ENCODE measurements at places on chromosomes 3 and 15. TPM values are rescaled to one million over a fixed set of nuclear protein-coding genes. Genes with fewer than 3 reads are reported as not detected.
A peak's percentile ranks its signal among the peaks of the same experiment; 100 is the strongest.

ZNF502 gene
- total RNA-seq: 6.1 TPM

GTF2E1 gene
- 26.5 TPM for total RNA-seq

GRK7 gene
- 0.42 TPM for total RNA-seq

LYZL4 gene
- total RNA-seq: not detected

ATP13A5 gene
- total RNA-seq: not detected

MYLK gene
- total RNA-seq: not detected

GPR15 gene
- total RNA-seq: 10.8 TPM

CRABP1 gene
- total RNA-seq: not detected

DNA sequence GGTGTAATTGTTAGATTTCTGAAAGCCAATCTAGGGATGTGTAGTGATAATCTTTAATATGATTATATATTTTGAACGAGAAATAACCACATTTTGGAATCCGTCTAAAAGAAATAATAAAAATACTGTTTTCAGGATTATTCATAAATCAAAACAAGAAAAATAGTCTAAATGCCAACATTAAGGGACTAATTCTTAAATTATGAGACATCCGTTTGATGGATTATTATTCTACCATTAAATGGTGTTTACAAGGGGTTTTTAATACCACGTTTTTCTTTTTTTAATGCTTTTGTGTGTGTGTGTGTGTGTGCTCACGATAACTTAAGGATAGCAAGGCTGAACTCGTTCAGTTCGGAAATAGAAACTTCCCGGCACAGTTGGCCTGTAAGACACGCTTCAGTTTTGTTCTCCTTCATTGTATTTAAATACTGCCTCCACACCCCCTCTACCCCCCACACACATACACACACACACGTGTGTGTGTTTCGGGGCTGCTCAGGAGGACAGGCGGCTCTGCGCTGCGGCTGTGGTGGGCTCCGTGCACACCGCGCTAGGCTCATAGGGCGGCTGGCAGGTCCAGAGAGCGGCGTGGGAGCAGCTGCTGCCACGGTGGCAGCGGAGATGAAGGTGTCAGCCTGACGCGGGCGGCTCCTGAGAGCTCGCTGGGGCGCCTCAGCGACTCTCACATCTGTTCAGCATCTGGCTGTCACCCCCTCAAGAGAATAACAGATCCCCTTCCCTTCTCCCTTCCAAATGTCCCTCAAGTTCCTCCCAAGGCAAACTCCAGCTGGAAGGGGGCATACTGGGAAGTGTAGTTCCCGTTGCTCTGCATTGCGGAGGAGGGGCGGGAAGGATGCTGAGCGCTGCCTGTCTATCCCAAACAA is 23.0 kb upstream of the ANP32A start:
- peak; percentile 11 for DNase-seq

- DNase-seq: no peak
Observed at GRCh38 chr3:55823001-55823400, 335.9 kb upstream of the WNT5A start.

- DNase-seq: no peak
Observed at GRCh38 chr15:81080996-81081395, 53.1 kb upstream of the CFAP161 start.

DNA sequence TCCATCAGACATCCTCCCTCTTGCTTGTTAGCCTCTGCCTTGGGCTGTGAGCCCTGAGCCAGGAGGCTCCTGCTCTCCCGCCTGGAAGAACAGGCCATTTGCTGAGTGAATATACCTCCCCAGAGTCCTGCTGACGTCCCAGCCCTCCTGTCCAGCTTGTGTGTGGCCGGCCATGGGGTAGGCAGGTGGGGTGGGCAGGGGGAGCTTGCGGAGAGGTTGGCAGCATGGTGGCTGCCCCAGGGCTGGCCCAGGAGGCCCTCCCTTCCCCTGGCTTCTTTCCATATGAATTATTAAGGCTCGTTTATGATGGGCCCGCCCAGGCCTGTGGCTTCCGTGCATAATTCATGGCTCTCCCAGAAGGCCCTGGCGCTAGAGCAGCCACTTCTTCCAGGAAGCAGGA is 18.7 kb downstream of the CACNA2D2 start:
- no peak for DNase-seq

GRCh38 chr3:116947809-116948208 is 238.2 kb downstream of the TUSC7 start:
- DNase-seq: no peak

DNA sequence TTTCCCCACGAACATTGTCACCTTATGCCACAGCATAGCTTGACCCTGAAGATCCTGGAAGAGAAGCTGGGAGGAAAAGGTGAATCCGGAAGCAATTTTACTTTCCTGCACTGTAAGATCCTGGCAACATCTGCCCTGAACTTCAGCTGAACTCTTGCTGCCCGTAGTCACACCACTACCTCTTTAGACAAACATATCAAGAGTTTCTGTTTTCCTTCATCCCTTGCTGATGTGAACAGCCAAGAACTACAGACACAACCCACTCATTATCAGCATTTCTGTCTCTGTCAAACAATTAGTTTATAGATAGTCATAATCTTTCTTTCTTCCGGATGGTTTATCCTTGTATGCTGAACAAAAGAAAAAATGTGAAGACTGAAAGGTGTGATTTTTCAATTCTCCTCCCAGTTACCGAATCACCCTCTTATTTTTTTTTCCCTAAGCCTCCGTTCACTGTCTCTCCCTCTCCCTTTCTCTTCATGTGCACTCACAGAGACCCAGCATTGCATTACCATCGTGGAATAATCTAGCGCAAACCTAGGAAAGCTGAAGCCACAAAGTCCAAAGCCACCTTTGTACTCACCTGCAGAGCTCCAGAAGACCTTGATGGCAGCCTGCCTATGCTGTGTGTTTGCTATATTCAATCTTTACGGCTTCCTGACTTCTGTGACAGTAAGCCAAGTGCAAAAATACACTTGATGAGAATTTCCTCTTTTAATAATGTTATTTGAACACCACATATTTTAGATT is 229.2 kb downstream of the CDIN1 start:
- DNase-seq: no peak

GRCh38 chr3:29677421-29677820 is 396.6 kb downstream of the RBMS3 start:
- DNase-seq: no peak

GRCh38 chr3:73451301-73451944 is 173.3 kb downstream of the PDZRN3 start:
- no peak for DNase-seq

DNA sequence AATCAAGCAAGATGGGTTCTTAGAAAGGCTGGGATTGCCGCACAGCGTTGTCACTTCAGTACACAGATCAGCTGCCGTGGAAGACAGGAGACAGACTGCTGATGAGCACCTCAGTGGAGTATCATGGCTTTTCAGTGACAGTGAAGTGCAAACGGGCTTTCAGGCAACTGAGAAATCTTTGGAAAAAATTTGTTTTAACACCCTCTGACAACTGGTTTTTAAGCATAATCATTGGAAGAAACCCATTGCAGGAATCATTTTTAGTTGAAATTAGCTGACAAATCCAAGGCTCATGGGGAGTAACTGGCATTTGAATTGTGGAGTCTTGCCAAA is 418.8 kb downstream of the OTOL1 start:
- DNase-seq: no peak

DNA sequence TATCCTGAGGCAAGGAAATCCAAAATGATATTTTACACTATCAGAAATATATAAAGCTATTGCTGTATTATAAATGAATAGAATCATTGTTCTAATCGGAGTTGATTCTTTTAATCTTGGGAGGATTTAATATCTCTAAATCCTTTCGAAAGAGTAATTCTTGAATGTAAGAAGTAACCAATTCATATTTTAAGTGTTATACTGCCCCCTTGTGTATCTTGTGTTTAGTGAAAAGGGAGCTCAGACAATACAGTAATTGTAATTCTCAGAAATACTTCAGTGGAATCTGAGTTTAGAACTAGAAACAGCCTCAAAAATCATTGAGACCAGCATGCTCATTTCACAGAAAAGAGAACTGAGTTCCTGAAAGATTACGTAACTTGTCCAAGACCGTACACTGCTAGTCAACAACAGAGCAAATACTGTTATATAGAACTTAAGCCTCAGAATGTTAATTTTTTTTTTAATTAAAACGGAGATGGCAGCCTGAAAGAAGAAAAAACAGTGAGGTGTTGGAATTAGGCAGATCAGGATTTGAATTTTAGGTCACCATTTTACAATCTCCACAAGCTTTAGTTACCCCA is 42.9 kb downstream of the PLCH1 start:
- peak; percentile 60 for DNase-seq

DNA sequence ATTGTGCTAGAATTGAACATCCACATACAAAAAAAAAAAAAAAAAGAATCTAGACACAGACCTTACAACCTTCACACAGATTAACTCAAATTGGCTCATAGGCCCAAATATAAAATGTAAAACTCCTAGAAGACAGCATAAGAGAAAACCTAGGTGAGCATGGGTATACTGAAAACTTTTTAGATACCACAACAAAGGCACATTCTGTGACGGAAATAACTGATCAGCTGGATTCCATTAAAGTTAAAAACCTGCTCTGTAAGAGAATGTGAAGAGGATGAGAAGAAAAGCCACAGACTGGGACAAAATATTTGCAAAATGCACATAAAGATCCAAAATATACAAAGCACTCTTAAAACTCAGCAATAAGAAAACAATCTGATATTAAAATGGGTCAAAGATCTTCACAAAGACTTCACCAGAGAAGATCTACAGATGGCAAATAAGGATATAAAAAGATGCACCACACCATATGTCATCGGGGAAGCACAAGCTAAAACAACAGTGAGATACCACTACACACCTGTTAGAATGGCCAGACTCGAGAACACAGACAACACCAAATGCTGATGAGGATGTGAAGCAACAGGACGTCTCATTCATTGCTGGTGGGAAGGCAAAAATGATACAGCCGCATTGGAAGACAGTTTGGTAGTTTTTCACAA is 167.9 kb downstream of the PDE8A start:
- DNase-seq: peak; percentile 36

DNA sequence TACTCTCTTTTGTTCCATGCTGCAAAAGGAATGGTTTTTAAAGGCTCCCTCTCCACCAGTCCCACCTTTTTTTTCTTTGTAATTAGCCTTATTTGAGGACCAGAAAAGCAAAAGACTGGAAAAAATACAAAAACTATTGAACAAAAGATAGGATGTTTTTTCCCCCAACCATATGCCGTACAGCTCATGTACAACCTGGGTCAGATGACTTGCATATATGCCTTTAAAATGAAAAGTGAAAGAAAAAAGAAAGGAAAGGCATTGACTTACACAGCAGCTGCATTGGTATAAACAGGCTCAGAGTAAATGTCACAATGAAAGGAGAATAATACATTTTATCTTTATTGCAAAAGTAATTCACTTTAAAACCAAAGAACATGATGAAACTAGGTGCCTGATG is 69.5 kb upstream of the CMC1 start:
- DNase-seq: no peak

DNA sequence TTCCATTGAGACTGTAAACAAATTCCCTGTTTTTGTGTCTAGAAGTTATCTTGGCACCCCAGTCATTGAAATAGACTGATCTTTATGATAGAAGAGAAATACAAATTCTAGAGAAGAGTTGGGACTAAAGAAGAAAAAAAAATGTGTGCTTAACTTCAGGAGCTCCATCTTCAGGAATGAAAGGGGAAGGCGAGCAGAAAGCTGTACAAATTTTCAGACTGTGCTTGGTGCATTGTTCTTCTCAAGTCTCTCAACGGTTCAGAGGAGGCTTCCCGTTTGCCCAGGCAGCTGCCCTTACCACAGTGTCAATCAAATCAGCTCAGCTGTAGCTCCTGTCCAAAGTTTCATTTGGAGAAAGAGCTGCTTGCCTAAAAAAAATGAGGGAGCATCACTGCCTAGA is 41.7 kb downstream of the OXSM start:
- DNase-seq: no peak

- no peak for DNase-seq
Observed at GRCh38 chr15:90512981-90513380, 16.7 kb upstream of the CRTC3 start.

Data from naive thymus-derived CD8-positive, alpha-beta T cell (primary cell).